ENCODE measurements at places on chromosomes 13 and 19. TPM values are rescaled to one million over a fixed set of nuclear protein-coding genes. Genes with fewer than 3 reads are reported as not detected.

Gene MADCAM1
- total RNA-seq: 2.0 TPM

Gene CBLC
- total RNA-seq: not detected

Gene PDCD5
- total RNA-seq: 186 TPM

Gene IGFL1
- not detected for total RNA-seq

Gene CALR3
- total RNA-seq: not detected

Gene ERICH6B
- total RNA-seq: not detected

Gene NLRP9
- not detected for total RNA-seq

Gene ZNF468
- total RNA-seq: 21.3 TPM

Gene NLRP4
- 4.0 TPM for total RNA-seq

Gene STOML3
- total RNA-seq: not detected

Gene KLK2
- total RNA-seq: not detected

Gene C5AR1
- not detected for total RNA-seq

Gene NCAN
- not detected for total RNA-seq

Gene TBXA2R
- total RNA-seq: not detected

Gene SLC17A7
- total RNA-seq: 1.3 TPM

Gene CGB8
- not detected for total RNA-seq

Gene KLC3
- not detected for total RNA-seq

Gene TIMM50
- total RNA-seq: 93.2 TPM

Gene ZNF442
- total RNA-seq: 0.77 TPM

Gene VSTM1
- total RNA-seq: not detected

Gene TLE2
- 1.2 TPM for total RNA-seq

Gene ZNF787
- 31.7 TPM for total RNA-seq

Gene IRGC
- not detected for total RNA-seq

Gene ZNF296
- 31.6 TPM for total RNA-seq

Gene ZNF154
- not detected for total RNA-seq

Gene FBN3
- not detected for total RNA-seq

Gene ZBTB32
- not detected for total RNA-seq

Gene IGFL2
- not detected for total RNA-seq
